Gastroesophageal sphincter (tissue), 4 donors: ENCODE measurements at places on chromosomes 16 and 17.

DNA sequence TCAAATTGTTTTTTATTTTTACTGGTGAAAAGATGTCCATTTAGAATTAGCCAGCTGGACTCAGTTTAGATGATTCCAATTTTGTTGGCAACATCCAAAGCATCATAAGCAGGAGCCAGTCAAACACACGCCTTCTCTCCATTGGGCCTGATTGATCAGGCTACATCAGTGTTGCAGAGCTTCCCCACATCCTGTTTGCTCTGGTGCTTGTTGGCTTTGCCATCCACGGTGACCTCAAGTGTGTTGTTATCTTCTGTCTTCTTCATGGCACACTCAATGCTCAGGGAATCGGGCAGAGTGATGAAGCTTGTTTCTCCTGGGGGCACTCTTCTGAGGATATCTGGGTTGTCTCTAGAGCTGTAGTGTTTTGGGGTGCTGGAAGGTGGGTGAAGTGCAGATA, 6.3 kb upstream of the NETO2 start:
- no peaks in the 10 kb centered on the region for H3K4me1 ChIP-seq
- peaks cover 4% of the 10 kb centered on the region for H3K27me3 ChIP-seq
- H3K27ac ChIP-seq, result no peak overlapping the region
- no peak overlapping the region for H3K4me3 ChIP-seq
- H3K36me3 ChIP-seq, result no peaks in the 10 kb centered on the region

DNA sequence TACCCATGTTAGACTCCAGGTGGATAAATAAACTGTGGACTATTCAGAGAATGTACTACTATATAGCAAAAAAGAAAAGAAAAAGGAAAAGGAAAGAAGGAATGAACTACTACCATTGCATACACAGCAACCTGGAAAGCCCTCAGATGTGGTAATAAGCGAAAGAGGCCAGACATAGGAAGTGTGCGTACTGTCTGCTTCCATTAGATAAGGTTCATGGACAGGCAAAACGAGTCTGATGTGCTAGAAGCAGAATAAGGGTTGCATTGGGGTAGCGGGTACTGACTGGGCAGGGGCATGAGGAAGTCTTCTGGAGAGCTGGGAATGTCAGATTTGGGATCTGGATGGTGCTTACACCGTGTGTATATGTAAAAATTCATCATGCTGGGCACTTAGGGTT, 21.8 kb downstream of the CLEC16A start:
- ATAC-seq, result no peak
- H3K4me1 ChIP-seq, result no peaks in the 10 kb centered on the region

DNA sequence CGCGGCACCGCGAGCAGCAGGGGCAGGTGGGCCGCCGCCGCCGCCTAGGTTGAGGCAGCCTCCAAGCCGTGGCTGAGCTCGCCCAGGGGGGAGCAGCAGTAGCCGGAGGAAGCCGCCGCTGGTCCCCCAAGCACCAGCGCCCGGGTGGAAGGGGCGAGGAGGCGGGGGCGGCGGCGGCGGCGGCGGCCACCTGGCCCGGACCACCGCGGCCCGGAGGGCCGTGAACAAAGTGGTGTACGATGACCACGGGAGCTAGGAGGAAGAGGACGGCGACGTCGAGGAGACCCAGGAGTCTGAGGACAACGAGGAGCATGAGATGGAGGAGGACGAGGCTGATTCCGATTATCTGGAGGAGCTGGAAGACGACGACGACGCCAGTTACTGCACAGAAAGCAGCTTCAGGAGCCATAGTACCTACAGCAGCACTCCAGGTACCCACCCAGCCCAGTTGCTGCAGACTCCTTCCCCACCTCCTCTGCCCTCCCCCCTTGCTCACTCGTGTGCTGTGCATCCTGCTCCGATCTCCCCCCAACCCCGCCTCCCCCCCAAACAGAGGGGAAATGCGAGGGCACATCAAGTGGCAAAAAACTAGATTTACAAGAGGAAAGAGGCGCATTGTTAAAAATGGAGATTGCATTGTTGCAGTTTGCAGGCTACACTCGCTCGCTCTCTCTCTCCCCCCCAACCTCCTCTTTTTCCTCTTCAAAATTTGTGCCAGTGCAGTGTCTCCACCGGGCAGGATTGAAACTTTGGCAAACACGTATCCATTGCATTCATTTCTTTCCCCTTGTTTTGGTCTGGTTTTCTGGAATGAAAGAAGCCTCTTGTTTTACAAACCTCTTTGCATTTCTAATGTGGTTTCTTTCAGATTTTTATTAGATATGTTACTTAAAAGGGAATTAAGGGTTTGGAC, 41.8 kb upstream of the AMZ2 start:
- peak overlapping the region; percentile 56 for H3K4me3 ChIP-seq
- H3K27me3 ChIP-seq, result peaks cover 6% of the 10 kb centered on the region
- H3K36me3 ChIP-seq, result peaks cover 21% of the 10 kb centered on the region
- peak overlapping the region; percentile 89 for H3K27ac ChIP-seq
- peak; percentile 60 for ATAC-seq
- H3K4me1 ChIP-seq, result peaks cover 31% of the 10 kb centered on the region

DNA sequence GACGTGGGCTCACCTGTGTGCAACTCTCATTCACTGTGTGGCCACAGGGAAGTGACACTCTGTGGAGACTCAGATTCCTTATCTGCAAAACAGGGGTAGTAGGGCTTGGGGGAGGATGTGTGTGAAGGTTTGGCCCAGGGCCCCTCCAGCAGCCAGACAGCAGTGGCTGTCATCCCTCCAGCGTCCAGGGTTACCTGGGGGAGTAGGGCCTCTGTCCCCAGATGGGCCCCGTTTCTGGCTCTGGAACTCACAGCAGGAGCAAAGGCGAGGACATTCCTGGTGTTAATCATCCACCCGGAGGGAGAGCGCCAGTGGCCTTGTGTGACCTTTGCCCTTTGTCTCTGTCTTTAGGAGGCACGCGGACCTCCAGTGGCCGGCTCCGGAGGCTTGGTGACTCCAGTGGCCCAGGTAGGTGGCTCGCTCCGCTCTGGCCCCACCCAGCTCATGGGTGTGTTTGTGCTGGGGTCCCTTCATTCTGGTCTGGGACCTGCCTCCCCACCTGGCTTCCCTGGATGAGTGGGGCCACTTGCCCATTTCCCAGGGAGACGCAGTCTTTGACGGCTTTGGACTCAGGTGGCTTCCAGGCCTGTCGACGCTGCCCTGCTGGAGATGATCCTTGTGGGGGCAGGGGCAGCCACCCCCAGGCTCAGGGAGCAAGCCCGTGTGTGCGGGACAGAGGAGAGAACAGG, 166.2 kb downstream of the SEC14L1 start:
- ATAC-seq, result no peak
- no peak overlapping the region for H3K4me3 ChIP-seq
- no peak overlapping the region for H3K27ac ChIP-seq
- no peaks in the 10 kb centered on the region for H3K27me3 ChIP-seq

DNA sequence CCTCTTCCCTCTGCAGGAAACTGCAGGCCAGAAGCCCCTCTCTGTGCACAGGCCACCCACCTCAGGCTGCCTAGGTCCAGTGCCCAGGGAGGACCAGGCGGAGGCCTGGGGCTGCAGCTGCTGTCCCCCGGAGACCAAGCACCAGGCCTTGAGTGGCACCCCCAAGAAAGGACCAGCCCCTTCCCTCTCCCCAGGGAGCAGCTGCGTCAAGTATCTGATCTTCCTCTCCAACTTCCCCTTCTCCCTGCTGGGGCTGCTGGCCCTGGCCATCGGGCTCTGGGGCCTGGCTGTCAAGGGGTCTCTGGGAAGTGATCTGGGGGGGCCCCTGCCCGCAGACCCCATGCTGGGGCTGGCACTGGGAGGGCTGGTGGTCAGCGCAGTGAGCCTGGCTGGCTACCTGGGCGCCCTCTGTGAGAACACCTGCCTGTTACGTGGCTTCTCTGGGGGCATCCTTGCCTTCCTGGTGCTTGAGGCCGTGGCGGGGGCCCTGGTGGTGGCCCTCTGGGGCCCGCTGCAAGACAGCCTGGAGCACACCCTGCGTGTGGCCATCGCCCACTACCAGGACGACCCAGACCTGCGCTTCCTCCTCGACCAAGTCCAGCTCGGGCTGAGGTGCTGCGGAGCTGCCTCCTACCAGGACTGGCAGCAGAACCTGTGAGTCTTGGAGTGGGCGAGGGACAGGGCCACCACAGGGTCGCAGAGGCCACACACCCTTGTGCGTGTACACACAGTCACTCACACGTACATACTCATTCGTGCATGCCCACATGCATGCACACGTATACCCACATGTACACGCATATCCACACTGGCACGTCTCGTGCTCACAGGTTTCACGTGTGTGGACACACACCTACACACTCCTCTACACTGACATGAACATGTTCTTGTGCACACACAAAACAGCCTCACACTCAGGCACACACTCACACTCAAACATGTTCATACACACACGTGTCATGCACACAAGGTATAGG, 8.3 kb downstream of the TSPAN10 start:
- no peak for ATAC-seq
- H3K4me3 ChIP-seq, result no peak overlapping the region
- H3K4me1 ChIP-seq, result no peaks in the 10 kb centered on the region
- peaks cover 34% of the 10 kb centered on the region for H3K27me3 ChIP-seq
- no peak overlapping the region for H3K27ac ChIP-seq
- no peaks in the 10 kb centered on the region for H3K36me3 ChIP-seq

DNA sequence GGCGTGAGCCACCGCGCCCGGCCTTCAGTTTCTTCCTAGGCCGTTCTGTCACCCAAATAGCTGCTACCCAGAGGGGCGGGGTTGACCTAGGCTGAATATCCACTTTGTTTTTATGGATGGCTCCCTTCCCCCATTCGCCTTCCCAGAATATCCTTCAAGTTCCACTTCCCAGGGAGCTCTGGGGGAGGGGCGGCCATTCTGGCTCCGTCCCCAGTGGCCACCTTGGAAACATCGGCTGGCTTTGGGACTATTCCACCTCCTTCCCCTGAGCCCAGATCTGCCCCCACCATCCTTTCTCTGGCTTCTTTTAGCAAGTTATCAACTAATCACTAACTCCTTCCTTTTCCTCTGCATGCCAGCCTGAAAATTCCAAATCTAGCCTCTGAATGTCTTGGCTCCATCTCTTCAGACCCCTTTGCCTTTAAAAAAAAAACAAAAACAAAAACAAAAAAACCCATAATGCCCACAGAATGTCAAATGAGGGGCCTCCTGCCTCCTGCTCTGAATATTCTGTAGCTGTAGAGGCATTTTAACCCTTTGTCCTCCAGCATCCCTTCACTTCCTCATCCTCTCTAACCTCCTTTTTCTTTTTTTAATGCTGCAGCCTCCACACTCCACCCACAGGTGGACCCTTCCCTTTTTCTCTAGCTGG, 6.4 kb downstream of the ATP1B2 start:
- peak; percentile 76 for ATAC-seq
- H3K27me3 ChIP-seq, result peaks cover 4% of the 10 kb centered on the region
- peaks cover 19% of the 10 kb centered on the region for H3K4me1 ChIP-seq
- H3K4me3 ChIP-seq, result no peak overlapping the region
- H3K27ac ChIP-seq, result peak overlapping the region; percentile 48

DNA sequence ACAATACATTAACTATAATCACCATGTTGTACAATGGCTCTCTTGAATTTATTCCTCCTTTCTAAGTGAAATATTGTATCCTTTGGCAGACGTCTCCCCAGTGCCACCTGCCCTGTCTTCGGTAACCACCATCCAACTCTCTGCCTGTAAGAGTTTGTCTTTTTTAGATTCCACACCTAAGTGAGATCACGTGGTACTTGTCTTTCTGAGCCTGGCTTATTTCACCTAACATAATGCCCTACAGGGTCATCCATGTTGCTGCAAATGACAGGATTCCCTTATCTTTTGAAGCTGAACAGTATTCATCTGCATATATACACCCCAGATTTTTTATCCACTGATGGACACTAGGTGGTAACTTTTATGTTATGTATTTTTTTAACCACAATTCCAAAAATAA, 24.2 kb downstream of the ORC6 start:
- no peaks in the 10 kb centered on the region for H3K27me3 ChIP-seq
- H3K36me3 ChIP-seq, result no peaks in the 10 kb centered on the region
- H3K4me1 ChIP-seq, result no peaks in the 10 kb centered on the region
- no peak overlapping the region for H3K4me3 ChIP-seq
- ATAC-seq, result no peak

GRCh38 chr16:8753416-8754054, 43.9 kb downstream of the TMEM186 start:
- no peaks in the 10 kb centered on the region for H3K36me3 ChIP-seq
- peaks cover 4% of the 10 kb centered on the region for H3K4me1 ChIP-seq
- no peak for ATAC-seq

- no peaks in the 10 kb centered on the region for H3K36me3 ChIP-seq
- no peak overlapping the region for H3K27ac ChIP-seq
- H3K4me3 ChIP-seq, result no peak overlapping the region
- ATAC-seq, result no peak
- no peaks in the 10 kb centered on the region for H3K4me1 ChIP-seq
These were observed 35.7 kb upstream of the DHRS7B start for GRCh38 chr17:21090902-21091618.

DNA sequence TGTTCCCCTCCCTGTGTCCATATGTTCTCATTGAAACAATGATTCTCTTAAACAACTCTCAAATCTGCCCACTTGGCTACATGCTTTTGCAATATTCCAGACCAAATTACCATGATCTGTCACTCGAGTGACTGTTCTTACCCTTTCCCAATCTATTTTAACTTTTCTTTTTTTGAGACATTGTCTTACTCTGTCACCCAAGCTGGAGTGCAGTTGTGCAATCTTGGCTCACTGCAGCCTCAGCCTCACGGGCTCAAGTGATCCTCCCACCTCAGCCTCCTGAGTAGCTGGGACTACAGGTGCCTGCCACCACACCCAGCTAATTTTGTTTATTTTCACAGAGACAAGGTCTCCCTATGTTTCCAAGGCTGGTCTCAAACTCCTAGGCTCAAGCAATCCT, 58.8 kb upstream of the CLEC18A start:
- no peak for ATAC-seq
- H3K36me3 ChIP-seq, result peaks cover 39% of the 10 kb centered on the region
- H3K4me1 ChIP-seq, result no peaks in the 10 kb centered on the region
- H3K4me3 ChIP-seq, result no peak overlapping the region
- no peak overlapping the region for H3K27ac ChIP-seq
